ENCODE measurements at places on chromosomes 2 and 18.

DNA sequence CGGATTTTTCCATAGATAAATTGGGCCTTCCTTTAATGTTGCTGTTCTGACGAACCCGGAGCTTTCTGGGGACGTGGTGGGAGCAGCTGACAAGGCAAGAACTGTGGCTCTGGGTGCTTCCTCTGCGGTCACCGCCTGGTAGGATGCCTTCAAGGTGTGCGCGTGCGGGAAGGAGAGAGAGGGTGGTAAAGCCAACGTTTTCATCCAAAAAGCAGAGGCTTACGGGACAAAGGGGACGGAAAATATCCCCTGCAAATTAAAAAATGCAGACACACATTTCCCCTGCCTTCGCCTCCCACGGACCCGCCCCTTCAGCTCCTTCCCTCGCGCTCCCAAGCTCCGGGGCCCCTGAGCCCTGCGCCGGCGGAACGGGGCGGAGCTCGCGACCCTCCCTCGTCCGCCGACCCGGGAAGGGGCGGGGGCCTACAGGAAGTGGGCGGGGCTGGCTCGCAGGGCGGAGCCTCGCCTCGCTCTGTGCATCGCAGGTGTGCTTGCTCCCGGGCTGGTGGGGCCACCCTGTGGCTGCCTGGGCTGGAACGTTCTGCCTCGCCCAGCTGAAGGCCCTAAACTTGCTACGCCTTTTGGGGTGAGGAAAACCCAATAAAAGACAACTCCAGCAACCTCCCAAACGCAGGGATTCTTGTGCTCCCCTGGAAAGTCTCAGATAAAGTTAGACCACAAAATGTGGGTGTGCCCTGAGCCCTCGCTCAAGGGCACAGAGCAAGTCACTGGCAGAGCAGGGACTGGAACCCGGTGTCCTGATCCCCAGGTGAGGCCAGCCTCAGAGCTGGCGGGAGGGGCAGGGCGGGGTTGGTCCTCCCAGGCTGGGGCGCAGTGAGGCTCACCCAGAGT is 25.4 kb upstream of the SLC66A3 start:
- no peak for DNase-seq

- DNase-seq = no peak
Measured at GRCh38 chr2:182228741-182229140, 198.1 kb downstream of the PDE1A start.

DNA sequence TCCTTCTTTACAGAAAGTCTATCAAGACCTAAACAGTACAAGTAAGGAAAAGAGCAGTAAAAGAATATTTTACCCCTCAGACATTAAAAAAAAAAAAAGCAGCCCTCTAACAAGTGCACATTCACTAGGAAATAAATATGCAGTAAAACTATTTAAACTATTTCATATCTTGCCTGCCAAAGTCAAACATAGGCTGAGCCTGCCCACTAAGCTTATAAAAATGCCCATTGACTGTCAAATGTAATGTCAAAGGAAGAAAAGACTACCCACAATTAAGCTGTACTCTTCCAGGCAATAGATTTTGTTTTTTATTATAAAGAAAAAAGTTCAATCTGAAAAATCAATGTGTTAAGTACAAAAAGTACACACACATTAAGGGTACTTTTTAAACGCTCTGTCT is 11.8 kb downstream of the ALS2 start:
- no peak for DNase-seq

- no peak for DNase-seq
Measured at GRCh38 chr18:49666045-49666775, 104.4 kb downstream of the LIPG start.

GRCh38 chr2:72984172-72984671 is 66.9 kb downstream of the EMX1 start:
- peak; percentile 48 for DNase-seq

DNA sequence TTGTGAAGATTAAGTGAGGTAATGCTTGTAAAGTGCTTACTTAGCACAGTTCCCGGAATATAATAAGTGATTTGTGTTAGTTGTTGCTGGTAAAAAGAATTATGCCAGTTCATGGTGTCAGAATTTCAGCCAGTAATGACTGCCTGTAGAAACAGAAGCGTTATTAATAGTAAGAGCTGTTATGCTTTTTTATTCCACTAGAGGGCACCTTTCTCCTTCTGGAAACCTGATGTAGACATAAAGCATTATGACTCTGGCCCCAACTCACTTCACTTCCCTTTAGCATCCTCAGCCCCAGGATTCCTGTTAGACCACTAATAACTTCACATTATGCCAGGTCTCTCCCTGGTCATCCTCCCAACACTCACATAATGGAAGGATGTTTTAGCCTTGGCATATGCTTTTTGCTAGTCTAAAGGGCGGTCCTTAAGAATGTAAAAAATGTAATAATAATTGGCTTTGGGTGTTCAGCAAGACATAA is 34.9 kb downstream of the C18orf54 start:
- DNase-seq = no peak

GRCh38 chr2:43265001-43265400 is 38.6 kb upstream of the ZFP36L2 start:
- DNase-seq = no peak

DNA sequence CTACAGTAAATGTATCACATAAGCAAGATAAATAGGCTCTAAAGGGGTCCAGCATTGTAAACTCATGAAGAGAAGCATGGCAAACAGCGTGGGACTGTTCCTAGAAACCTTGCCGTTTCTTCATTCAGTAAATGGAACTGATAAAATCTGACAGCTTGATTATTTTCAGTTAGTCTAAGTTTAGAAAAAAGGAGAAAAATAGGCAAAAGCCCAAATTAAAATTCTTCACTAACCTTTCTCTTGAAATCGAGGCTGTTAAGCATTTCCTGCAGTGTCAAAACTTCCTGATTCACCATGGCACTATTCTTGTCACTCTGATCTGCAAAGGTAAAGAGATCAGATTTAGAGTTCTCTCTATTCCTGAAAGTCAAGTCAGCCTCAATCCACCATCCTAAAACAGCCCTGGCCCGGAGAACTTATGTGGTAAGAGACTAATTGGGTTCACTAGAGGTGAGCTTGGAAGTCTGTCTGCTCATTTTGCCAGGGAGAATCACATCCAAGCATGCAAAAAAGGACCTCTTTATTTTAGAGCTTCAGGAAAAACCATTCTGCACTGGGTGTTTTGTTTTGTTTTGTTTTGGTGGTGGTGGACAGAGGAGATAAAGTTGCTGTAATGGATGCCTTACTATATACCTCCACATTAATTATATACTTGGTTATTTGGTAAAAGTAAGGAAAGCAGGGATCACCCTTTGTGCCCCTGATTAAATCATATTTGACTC is 52.4 kb upstream of the STAT1 start:
- no peak for DNase-seq

DNA sequence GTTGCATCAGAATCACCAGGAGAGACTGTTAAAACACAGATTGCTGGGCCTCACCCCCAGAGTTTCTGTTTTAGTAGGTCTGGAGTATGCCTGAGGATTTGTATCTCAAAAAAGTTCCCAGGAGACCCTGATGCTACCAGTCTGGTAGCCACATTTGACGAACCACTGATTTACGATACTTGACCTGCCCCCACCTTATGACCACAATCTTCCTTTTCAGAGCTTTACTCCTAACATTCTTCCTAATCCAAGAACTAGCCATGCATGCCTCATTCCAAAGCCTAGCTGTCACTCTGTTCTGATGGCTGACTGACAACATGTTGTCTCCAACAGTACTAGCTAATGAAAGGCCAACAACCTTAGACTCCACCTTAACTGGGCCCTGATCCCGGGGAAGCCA is 191.4 kb downstream of the MBD2 start:
- DNase-seq = no peak

DNA sequence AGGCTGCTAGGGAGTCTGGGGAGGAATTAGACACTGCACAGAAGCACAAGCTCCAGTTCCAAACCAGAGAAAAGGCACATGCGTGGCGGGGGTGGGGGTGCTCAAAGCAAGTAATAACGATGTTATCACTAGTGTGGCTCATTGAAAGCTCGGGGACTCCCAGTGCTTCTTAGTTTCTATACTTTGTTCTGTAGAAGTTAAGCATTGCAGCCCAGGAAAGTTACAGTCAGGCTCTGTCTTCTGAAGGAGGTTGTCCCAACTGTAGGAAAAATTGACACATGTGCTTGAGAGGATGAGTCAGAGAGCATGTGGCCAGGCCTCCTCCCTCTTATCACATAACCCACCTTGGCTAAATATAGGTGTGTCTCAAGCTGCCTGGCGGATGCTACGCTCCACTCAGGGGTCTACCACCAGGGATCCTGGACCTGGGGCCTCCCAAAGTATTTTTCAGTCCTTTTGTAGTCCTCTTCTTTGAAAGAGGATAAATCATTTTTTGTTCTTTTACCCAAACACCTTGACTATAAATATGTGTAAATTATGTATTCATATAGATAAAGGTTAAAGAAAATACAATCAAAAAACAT is 3.8 kb downstream of the GALNT5 start:
- DNase-seq = no peak

DNA sequence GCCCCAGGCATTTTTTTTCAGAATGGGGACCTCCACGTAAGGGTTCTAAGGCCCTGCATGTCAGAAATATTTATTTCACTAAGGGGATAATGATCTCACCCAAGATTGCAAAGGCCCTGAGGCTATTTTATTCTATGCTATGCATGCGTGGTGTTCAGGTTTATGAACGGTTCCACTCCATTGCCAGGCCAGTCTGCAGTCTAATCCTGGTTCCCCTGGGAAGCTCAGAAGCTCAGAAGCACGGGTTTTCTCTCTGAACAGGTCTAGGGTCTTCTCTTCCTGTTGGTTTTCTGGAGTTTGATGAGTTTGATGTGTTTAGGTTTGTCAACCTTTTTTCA is 256.4 kb upstream of the PXDN start:
- DNase-seq = no peak

GRCh38 chr2:68853915-68854314 is 17.3 kb downstream of the BMP10 start:
- DNase-seq = no peak

GRCh38 chr2:232886176-232886575 is 16.1 kb downstream of the SNORC start:
- no peak for DNase-seq

GRCh38 chr2:112724591-112725525 is 4.0 kb downstream of the NT5DC4 start:
- DNase-seq = no peak

DNA sequence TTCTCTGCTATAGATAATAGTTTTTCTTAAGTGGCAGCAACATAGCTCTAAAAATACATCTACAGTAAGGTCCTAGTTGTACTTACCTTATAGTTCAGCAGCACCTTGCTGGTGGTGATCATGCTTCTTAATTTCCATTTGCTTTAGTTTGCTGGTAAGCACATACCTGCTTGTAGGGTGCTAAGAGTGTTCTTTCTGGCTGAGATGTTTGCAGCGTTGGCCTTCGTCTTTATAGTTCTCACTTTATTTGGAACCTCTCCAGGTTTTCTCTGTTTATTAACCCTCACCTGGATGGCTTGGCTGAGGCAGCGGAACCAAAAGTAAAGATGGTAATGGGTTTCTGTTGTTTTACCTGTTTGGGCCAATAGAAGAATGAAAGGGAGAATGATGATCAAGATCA is 123.6 kb upstream of the EFEMP1 start:
- no peak for DNase-seq
